Esophagus squamous epithelium (tissue), 5 donors: ENCODE measurements at places on chromosomes 5 and 9.

DNA sequence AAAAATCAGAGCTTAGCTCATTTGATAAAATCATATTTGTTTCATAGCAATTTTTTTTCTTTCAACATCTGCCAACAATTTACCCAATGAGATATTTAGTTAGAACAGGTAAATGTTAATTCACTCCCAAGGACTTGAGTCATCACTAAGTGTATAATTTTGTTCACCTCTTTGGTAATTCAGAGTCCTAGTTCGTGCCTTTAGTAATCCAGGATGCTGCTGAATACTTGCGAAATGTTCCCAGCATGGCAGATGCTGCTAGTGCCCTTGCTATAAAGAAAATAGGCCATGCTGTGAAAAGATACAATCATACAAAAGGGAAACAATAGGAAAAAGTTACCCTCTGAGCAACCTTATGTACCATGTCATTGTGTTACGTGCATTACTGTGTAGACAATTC, 210.5 kb downstream of the CSNK1G3 start:
- DNase-seq = no peak

DNA sequence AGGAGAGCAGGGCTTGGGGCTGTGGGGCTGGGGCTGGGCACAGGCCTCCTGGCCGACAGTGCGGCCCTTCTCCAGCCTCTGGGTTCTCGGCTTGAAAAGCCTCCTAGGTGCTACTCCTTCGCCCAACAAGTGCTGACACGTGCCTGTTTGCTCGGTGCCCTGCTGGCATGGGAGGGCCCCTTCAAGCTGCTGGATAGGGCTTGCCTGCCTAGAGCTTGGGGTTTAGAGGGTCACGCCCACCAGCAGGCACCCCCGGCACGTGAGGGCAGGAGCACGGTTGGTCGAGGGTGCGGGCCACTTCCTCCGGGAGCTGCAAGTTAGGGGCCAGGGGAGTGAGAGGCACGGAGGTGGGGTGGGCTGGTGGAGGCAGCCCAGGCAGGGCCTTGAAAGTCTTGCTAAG, 106.2 kb downstream of the RXRA start:
- no peak for DNase-seq

- DNase-seq = no peak
Observed at GRCh38 chr9:85716031-85716877, 25.5 kb downstream of the AGTPBP1 start.

DNA sequence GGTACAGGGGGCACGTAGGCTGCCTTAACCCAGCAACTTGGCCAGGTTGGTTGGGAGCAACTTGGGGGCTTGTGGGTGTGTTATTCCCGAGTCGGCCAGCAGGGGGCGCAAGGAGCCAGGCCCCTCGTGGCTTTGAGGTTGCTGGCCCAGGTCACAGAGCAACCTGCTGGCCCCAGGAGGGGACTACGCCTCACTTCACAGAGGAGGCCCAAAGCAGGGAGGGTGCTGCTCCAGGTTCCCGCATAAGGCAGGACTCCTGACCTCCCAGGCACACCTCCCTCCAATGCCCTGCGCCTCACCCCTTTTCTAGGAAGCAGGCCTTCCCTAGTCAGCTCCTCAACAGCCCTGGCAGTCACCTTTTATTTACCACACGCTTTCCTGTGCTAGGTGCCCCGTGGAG, 18.1 kb downstream of the KYAT1 start:
- no peak for DNase-seq

GRCh38 chr5:107134931-107135330, 535.8 kb downstream of the EFNA5 start:
- no peak for DNase-seq

GRCh38 chr9:123687246-123687751, 242.6 kb downstream of the DENND1A start:
- no peak for DNase-seq

- no peak for DNase-seq
Observed at GRCh38 chr5:41903382-41903891, 707 bp upstream of the RIMOC1 start.

DNA sequence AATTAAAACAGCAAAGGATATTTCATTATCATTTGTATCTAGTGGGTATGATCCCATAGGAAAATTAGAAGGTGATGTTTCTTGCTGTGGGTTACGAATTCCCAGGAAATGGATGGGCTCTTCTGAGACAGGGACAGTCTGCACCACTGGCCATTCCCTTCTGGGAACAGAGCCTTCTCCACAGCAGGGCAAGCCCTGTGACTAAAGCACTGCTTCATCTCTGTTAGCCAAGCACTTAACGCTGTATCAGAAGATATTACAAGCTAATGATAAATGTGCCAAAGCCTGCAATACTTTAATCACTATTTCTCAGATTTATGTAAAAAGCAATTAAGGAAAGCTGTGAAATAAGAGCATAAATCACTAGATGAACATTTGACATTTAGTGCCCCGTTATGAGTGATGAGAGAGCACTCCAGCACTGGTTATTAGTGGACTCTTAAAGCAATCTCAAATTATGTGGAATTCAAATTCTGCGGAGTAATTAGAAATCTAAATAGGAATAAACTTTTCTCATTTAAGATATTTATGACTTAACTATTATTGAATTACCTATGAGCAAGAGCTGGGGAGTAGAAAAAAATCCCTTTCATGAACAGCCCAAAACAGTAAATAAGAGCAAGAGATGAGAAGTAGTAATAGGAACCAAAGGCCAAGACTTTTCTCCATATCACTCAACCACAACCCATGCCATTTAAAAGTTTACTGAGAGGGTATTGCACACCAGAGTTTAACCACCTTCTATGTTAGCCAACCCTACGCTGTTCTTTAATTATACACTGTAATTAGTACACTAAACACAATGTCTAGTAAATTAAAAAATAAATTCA, 49.2 kb downstream of the FAM240B start:
- no peak for DNase-seq
